GM12892 (cell line): ENCODE measurements at places on chromosomes 6 and 20.

- no peak for DNase-seq
These were observed 22.1 kb upstream of the TENT5A start for GRCh38 chr6:81774542-81774941.

DNA sequence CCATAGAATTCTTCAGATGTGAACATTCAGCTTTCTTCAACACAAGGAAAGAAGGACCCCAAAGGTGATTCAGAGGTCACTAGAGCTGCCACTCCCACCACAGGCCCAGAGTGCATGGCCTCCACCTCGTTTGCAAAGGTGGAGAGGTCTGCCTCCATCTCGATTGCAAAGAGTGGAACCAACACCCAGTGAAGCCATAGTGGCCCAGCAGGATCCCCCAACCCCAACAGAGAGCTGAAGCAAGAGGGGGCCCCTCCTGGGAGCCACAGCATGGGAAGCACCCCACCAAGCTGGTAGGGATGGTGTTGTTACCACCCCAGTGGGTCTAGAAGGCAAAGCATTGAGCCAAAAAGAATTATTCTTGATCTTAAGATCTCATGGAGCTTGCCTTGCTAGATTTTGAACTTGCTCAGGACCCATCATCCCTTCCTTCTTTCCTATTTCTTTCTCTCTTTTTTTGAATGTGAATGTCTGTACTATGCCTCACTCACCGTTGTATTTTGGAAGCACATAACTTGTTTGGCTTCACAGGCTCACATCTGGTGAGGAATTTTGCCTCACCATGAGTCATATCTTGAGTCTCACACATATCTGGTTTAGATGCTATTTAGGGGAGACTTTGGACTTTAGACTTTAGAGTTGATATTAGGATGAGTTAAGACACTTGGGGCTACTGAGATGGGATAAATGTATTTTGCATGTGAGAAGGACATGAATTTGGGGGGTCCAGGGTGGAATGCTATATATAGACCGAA is 119.2 kb downstream of the ANKRD60 start:
- DNase-seq = no peak

- no peak for DNase-seq
These were observed 20.7 kb downstream of the ERGIC3 start for GRCh38 chr20:35562541-35563110.

GRCh38 chr6:116070616-116071389 is 10.1 kb upstream of the FRK start:
- no peak for DNase-seq

GRCh38 chr6:166687070-166687878 is 60.2 kb upstream of the RPS6KA2 start:
- DNase-seq = no peak

DNA sequence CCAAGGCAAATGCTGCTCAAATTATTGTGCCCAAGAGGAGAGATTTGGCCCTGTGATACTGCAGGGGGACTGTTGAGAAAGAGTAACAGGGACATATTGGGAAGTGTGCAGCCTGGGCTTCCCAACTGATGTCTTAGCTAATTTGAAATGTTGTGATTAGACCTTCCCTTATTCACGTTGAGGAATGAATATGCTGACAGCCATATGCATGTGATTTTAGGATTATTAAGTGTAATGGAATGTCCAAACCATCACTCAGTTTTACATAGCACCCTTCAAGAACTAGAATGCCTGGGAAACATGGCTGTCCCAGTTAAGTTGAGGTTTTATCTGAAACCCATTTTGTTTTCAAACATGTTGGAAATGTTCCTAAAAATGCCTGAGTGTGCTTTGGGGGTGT is 81.4 kb downstream of the CARMIL1 start:
- no peak for DNase-seq

DNA sequence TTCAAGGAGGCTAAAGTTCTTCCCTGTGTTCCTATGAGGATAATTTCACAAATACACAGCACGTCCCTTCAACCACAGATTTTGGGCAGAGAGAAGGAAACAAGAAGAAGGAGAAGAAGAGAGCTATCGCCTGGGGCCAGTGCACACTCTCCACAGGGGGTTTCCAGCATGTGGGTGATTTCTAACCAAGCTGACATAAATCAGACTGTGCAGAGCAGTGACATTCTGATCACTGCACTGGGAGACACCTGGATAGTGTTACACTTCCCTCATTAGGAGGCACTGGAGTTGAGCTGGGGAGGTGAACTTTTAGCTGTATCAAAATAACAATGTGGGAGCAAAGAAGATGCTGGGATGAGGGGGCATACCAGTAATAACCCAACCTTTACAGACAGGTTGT is 71.8 kb upstream of the CENPW start:
- DNase-seq = no peak

- no peak for DNase-seq
These were observed 36.2 kb downstream of the CD40 start for GRCh38 chr20:46154305-46154704.

DNA sequence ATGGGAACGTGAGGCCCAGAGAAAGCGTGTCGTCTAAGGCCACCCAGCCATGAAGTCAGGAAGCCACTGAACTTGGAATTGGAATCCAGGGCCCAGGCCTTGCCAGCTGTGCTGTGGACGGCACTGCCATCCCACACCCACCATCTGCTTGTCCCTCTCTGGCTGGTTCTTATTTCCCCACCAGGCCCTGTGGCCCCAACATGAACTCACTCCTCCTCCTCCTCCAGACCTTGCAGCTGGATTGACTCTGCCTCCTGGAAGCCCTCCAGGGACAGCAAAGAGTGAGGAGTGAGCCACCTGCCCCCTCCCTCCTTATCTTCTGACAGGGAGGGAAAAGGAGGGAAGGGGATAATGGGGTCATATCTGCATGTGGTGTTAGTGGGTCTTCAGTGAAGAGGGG is 16.0 kb upstream of the IP6K3 start:
- DNase-seq = no peak

- DNase-seq = no peak
These were observed 361.1 kb downstream of the ZFAND3 start for GRCh38 chr6:38180586-38180985.

DNA sequence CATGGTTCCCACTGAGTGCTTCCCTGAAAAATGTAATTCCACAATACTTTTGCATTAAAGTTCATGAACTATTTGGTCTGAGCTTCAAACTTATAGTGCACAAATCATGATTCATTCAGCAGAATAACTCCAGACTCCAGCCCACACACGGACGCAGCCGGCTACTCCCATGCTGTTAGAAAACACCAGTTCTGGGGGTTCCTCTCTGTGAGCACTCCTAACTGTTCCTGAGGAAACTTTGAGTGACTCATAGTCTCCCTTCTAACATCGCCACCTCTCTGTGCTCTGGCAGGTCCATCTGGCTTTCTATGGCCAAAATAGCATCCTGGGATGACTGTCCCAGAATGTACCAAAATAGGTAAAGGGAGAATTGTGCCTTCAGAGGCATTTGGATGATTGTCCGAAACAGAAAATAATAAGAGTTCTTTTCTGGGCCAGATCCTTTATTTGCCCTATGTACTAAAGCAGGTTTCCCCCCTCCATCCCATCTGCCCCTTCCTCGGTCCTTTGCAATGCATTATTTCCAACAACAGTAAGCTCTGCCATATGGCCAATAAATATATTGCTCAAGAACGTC is 32.3 kb upstream of the LY86 start:
- no peak for DNase-seq

GRCh38 chr6:154611241-154611640 is 100.8 kb upstream of the CNKSR3 start:
- DNase-seq = no peak

DNA sequence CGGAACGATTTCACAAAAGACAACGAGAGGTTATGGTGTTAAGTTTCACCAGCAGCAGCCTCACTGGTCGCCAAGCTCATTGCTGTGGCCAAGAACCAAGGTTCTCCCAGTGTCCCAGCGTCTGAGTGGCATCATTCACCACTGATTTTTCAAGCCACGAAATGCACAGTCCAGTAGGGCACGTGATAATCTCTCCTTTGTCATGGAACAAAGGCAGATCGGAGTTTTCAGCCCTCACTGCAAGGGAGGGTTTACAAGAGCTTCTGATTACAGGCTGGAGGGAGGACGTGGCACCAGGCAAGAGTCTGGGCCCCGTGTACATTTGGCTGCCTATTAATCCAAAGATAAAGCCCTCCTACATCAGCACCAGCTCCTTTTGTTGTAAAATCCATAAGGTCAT is 2.0 kb downstream of the CD24 start:
- no peak for DNase-seq

GRCh38 chr6:7673063-7673536 is 52.8 kb upstream of the BMP6 start:
- DNase-seq = no peak

GRCh38 chr6:154738551-154738961 is 5.3 kb downstream of the SCAF8 start:
- no peak for DNase-seq

- no peak for DNase-seq
These were observed 326.1 kb upstream of the CNR1 start for GRCh38 chr6:88492241-88492640.

- no peak for DNase-seq
These were observed 929.6 kb downstream of the C6orf118 start for GRCh38 chr6:164379795-164380194.

- no peak for DNase-seq
These were observed 410.0 kb upstream of the PTCHD4 start for GRCh38 chr6:48520951-48521350.

- no peak for DNase-seq
These were observed 97.3 kb downstream of the ANKRD60 start for GRCh38 chr20:58131151-58131550.

GRCh38 chr6:109059153-109059552 is 35.5 kb downstream of the SESN1 start:
- DNase-seq = no peak

GRCh38 chr6:32982084-32982701 is 13.8 kb downstream of the BRD2 start:
- no peak for DNase-seq

DNA sequence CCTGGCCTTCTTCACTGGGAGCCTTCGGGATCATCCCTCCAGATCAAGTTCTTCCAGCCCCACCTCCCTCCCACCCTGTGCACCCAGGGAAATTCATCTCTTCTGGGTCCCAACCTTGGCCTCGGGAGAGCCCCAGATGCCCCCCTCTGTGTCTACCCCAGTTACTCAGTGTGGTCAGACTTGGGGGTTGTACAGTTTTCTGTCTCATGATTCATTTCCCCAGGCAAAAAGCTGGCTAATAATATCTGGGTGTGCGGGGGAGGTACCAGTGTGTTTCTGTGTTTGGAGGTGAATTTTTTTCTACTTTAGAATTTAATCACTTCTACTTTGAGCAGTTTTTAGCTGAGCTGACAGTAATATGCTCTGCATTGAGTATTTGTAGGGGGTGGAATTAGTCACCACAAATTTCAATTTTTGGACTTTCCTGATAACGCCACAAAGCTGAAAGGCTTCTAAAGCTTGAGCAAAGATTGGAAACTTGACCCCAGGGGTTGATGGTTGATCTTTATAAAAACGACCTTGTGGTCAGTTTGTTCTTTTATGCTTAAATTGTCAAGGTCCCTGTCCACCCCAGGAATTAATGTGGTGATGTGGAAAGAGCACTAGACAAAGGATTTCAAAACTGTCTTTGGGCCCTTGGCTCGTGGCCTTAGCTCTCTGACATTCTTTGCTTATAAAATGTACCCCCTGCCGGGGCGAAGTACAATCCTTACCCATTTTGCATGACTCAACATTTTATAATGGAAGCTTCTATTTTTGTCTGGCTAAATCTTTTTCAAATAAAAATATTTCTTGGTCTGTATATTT is 284.7 kb upstream of the TAB2 start:
- no peak for DNase-seq

DNA sequence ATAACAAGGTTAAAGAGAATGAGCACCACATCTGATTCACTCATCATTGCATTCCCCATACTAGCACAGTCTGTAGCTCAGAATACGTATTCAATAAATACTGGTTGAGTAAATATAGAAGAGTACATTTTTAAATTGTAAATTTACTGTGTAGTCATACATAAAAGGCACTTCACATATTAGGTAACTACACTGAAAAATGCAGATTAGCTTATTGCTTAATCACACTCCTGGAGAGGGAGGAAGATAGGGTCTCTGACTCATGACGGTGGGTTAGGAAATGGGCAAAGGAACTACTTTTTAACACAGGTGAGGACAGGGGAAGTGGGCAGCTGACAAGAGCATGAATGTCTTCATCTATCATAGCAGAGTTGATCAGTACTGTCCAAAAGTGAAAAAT is 133.2 kb downstream of the TBC1D32 start:
- no peak for DNase-seq

- no peak for DNase-seq
These were observed 8.9 kb downstream of the DSP start for GRCh38 chr6:7550433-7550801.

- DNase-seq = no peak
These were observed 6.5 kb downstream of the NEDD9 start for GRCh38 chr6:11226005-11226404.

- DNase-seq = no peak
These were observed 931 bp downstream of the UFL1 start for GRCh38 chr6:96522465-96523009.

DNA sequence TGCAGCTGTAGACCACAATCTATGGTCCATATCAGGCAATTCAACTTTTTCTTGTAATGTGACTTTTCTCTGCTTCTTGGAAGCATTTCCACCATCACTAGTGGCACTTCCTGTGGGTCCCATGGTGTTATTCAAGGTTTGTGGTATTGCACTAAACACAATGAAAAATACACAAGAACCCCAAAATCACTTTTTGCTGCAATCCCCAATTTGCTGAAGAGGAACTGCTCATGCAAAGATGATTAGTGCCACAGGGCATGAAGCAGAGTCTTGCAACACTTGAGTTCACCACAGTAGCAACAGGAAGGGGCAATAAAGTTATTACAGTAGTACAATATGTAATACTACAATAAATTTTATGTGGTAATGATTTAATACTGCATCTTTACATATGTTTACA is 16.8 kb upstream of the TAAR1 start:
- DNase-seq = no peak

GRCh38 chr6:40398810-40399477 is 188.2 kb downstream of the LRFN2 start:
- DNase-seq = no peak

DNA sequence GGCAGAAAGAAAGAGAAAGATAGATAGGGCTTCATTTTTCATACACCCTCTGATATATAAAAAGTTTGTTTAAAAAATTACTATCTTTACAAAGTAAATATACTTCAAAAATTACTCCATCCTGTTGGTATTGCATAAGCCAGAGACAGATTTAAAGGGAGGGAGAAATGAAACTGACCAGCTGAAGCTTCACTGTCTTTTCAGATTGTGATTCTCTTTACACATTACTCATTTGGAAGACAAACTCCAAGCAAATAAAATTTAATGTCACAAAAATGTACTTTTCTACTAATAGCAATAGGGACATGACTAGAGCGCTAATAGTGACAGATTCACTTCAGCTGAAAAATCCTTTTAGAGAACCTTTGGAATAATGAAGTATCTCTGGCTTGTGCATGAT is 38.6 kb upstream of the MARCKS start:
- no peak for DNase-seq
